ENCODE measurements at places on chromosomes 7 and 10. TPM values are rescaled to one million over a fixed set of nuclear protein-coding genes. Genes with fewer than 3 reads are reported as not detected.

GRCh38 chr10:73793456-73793855 is 8.1 kb downstream of the ZSWIM8 start:
- DNase-seq, result no peak

DNA sequence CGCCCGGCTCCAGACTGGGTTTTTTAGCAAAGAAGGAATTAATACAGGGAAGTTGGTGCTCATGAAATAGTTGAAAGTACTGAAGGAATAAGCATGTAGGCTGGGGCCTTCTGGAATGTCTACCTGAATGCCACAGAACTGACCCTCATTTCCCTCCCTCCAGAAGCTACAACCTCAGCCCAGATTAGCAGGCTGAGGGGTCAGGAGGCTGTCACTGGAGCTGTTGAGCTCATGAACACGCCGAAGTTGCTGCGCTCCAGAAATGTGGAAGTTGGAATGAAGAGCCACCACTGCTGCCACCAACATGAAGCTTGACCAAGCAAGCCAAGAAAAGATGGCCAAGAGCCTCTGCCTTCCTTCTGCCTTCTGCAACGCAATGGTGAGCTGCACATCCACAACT is 52.2 kb upstream of the KMT2E start:
- DNase-seq, result no peak

METTL27 gene
- total RNA-seq, result 6.2 TPM

AMPH gene
- 12.1 TPM for total RNA-seq

PDCD11 gene
- 78.5 TPM for total RNA-seq
